ENCODE measurements at places on chromosomes 6 and 20. TPM values are rescaled to one million over a fixed set of nuclear protein-coding genes. Genes with fewer than 3 reads are reported as not detected.

- DNase-seq: no peak
These were observed 50.8 kb upstream of the MYLIP start for GRCh38 chr6:16078064-16078463.

ULBP2 gene
- 19.0 TPM for total RNA-seq

GNAS-AS1 gene
- total RNA-seq: not detected

DNA sequence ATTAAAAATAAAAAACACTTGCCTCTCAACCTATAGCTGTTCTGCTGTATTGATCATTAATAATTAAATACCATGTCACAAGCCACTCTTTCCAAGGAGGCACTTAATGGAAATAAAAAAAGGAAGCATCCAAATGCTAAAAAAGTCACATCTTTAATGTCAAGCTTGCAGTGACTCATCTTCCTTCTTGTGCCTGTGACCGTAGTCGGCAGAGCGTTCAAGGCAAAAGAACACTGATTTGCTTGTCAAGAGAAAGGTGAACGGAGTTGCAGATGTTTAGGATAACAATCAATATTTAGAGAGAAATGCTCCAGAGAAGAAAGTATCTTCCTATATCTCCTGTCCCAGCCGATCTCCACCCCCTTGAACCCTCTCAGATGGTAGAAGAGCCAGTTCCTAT, 341.0 kb upstream of the OPRM1 start:
- DNase-seq: no peak

CEP85L gene
- 6.5 TPM for total RNA-seq

GRCh38 chr6:25485821-25486534, 166.0 kb upstream of the SCGN start:
- no peak for DNase-seq

- no peak for DNase-seq
These were observed 57.6 kb upstream of the KCNQ5 start for GRCh38 chr6:72564231-72564630.

TINAG gene
- total RNA-seq: 4.8 TPM

DNA sequence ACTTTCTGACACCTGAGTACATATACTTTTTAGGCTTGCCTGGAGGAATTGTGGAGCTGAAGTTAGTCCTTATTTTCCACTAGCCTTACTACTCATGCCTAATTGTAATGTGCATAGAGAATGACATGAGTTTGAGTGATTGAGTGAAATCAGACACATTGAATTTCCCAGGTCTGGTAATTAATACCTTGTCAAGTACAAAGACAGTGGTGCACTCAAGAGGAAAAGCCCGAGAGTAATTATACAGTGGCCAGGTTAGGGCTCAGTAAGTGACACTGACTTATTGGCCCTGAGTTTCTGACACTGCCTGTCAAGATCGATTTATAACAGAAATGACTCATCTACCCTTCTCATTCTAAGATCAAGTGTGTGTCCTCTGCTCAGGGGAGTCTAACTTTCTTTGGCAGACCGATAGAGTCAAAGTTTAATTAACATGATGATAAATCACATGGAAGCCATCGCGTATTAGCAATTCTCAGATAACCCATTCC, 288.3 kb downstream of the TPBG start:
- no peak for DNase-seq

MMUT gene
- 8.2 TPM for total RNA-seq

SFTA2 gene
- not detected for total RNA-seq

GRCh38 chr20:19858466-19859371, 100.7 kb downstream of the RIN2 start:
- DNase-seq: no peak

PI16 gene
- total RNA-seq: 0.23 TPM

BPIFA1 gene
- total RNA-seq: not detected

CRYBG1 gene
- 34.0 TPM for total RNA-seq

DNA sequence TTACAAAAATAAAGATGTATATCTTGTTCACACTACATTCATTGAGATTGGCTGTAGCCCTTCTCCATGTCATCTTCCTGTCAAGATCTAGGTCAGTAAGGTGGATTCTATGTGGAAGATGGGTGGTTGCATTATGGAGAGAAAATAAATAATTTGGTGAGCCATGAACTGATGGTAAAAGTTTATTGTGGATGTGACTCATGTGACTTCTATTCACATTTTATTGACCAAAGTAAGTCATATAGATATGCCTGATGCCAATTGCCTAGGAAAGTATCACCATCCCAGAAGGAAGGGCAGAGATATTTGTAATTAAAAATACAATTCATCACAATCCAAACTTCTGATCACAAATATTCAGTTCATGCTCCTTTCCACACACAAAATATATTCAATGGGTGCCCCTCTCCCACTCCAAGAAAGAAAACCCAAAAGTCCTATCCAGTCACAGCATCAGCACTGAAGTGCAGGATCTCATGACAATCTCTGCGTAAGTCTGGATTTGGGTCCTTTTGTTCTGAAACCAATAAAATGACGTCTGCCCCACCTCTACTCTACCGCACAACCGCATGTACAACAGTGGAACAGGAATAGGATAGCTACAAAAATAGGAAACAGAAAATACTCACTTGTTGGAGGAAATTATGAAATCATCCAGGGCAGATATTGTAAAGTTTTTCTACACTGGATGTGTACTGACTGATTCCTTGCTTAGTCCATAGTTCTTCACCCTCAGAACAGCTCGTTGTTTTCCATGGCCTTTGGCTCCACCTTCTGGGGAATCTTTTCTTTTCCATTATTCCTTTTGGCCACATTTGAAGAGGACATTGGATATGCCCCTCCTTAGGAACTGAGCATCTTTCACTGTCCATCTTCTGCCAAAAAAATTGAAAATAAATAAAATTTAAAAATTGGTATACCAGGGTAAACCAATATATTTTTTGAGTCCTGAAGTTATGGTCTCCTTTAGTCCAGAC, 16.1 kb upstream of the SLC17A3 start:
- peak; percentile 23 for DNase-seq

DNA sequence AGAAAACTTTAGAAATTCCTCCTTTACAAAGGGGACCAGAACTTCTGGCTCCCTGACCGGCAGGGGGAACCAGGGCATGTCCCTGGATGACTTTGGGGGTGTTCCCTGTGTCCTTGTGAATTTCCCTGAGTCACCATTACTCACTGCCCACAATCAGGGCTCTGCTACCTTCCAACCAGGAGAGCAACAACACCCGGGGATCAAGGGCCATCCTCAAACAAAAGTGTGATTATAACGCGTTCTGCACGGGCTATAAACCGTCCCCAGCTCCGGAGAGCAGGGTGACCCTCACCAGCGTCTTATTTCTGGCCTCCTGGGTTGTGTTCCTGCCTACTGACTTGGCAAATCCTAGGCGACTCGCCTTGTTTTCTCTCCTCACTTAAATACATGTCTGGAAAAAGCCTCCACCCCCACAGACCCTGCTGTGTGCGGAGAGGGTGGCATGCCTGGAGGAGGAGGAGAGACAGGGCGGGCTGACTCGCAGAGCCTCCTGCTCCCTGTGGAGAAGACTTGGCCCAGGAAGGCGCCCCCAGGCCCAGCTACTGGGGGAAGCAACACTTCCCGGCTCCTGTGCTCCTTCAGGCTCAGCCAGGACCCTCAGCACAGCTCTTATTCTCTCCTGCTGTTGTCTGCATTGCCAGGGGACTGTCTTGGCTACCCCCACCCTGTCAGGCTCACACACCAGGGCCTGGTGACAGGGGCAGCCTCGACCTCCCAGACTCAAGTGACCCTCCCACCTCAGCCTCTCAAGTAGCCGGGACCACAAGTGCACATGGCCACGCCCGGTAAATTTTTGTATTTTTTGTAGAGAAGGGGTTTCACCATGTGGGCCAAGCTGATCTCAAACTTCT, 54.1 kb downstream of the FGD2 start:
- no peak for DNase-seq

MCHR2 gene
- total RNA-seq: not detected

DNA sequence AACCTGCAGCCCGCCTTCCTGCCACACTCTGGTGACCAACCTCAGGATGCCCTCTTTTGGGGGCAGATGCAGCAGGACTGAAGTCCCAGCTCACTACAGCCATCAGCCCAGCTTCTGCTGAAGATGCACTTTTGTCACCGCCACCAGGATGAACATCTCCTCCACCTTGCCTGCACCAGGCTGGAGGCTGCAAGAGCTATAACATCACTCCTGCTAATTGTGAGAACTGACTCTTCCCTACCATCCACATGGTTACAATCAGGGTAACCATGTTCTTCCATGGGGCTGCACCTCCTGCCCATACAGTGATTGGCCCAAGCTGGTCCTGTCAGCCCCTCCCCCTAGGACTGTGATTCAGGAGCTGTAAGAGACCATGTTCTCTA, 2.0 kb upstream of the ACTL10 start:
- DNase-seq: no peak

- no peak for DNase-seq
These were observed 75.5 kb downstream of the NOL4L start for GRCh38 chr20:32509639-32510066.

Data from glomerular endothelial cell (primary cell).